ENCODE measurements at places on chromosomes 1 and 21.

DNA sequence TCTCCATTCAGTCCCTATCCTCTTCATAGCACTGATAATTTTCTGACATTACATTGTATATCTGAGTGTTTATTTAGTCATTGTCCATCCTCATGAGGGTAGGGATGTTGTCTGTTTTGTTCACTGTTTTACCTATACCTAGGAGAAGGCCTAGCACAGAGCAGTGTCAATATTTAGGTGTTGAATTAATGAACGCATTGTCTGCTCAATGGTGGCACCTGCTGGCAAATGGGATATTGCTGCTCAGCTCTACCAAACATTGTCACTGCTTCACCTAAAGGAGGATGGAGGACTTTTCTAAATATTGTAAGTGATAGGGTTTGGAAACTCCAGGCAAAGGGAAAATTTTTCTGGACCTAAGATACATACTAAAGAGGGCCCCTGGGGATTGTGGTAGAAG is 243.9 kb downstream of the RRAGC start:
- peak; percentile 19 for DNase-seq

GRCh38 chr1:1221887-1222574 is 8.1 kb upstream of the TNFRSF4 start:
- DNase-seq: no peak

DNA sequence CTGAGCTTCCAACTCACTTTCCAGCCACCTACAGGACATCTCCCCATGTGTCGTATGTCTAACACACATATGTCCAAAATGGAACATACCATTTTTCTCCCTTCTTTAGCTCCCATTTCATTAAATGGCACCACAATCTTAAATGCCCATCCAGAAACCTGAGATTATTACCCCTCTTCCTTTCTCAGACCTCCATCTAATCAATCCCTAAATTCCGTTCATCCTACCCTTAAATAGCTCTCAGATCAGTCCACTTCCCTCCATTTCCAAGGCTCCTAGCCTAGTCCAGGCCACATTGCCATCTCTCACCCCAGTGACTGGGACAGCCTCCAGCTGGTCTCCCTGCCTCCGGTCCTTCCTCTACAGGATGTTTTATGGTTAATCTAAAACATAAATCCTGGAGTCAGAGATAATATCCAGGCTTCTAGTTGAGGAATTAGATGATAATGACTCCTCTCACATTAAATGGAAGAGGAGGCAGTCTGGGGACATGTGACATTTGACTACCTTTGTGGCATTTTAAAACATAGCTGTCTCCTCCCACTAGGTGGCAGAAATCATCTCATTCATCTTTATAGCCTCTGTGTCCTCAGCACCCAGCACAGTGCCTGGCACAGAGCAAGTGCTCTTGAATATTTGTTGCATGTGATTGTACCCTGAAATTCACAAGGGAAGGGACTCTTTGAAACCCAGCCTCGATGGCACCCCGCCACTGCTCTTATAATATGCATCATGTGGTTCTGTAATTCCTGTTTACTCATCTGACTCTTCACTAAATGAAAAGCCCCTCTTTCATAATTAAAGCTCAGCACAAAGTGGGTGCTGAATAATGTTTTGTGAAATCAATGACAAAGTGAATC is 102.3 kb downstream of the TMEM53 start:
- peak; percentile 40 for DNase-seq

GRCh38 chr1:210917560-210918169 is 216.3 kb downstream of the KCNH1 start:
- no peak for DNase-seq

GRCh38 chr1:153608089-153608682 is 4.8 kb downstream of the S100A16 start:
- DNase-seq: no peak

GRCh38 chr1:163085904-163086268 is 16.7 kb downstream of the RGS4 start:
- no peak for DNase-seq

DNA sequence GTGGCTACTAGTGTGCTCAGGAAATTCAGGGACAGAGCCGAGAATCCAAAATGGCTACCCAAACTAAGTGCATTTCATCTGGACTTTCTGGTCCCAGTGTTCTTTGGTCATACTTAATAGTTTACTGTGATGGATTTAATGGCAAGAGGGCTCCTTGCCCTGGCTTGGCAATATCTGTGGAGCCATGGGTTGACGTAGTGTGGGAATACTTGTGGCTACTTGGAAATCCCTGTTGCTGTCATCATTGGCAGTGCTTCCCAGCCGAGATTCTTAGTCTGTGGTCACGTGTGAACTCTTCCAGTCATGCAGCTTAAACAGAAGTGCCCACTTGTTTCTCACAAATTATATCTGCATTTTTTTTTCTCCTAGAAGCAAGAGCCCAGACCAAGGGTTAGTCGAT is 198.9 kb downstream of the HS2ST1 start:
- no peak for DNase-seq

- no peak for DNase-seq
Observed at GRCh38 chr1:53620061-53620855, 118.7 kb downstream of the GLIS1 start.

DNA sequence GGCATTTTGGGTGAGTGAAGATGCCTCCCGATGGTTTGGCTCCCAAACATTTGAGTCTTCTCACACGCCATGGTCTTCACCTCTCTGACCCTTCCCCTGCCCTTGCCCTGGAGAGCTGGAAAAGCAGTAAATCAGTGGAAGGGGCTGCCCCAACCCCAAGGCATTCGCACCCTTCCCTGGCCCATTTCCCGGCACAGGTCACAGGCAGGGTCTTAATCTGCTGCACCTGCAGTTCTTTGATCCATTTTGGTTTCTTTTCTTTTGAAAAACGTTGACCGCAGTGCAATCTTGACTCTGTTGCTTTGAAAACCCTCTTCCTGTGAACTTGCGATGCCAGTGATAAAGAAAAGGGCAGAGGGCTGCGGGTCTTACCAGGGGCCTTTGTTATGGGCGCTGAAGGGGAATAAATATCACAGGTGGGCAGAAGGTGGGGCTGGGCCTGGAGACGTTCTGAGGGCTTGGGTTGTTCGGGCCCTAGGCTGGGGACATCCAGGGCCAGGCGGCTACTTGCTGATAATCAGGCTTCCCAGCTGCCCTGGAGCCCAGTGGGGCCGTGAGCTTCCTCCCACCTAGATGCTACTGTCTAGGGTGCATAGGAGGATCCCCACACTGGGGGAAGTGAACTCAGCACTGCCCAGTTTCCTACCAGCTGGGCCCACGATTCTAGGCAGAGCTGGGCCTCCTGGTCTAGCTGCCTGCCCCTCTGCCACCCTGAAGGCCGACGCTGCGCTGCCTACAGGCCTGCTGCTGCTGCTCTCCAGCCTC is 38.6 kb upstream of the EPS8L3 start:
- no peak for DNase-seq

GRCh38 chr1:17359808-17360207 is 12.2 kb upstream of the PADI6 start:
- no peak for DNase-seq

DNA sequence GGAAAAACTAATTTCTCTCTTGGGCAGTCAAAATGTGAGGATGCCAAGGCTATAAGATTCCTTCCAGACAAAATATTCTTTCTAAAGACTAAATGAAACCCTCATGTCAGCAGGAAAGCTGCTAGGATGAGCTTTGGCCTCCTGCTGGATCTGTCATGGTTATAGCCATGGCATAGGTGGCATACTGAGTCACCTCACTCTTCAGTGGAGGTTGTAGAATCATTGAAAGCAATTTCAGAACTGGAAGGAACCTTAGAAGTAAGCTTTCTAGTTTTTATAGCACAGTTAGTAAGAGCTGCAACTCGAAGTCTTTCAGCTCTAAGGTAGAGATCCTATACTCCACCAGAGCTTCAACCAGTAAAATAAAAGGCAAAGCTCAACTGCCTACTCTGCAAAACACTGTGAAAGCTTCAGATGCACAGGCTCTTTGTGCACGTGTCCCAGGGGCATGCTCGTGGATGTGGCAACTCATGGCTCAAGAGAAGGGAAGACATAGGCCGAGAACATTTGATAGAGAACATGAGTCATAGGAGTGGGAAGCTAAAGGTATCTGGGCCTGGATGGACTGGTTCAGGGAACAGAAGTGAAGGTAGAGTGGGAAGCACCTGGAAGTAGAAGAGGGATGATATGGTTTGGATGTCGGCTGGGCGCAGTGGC is 5.8 kb downstream of the AVPR1B start:
- peak; percentile 85 for DNase-seq

DNA sequence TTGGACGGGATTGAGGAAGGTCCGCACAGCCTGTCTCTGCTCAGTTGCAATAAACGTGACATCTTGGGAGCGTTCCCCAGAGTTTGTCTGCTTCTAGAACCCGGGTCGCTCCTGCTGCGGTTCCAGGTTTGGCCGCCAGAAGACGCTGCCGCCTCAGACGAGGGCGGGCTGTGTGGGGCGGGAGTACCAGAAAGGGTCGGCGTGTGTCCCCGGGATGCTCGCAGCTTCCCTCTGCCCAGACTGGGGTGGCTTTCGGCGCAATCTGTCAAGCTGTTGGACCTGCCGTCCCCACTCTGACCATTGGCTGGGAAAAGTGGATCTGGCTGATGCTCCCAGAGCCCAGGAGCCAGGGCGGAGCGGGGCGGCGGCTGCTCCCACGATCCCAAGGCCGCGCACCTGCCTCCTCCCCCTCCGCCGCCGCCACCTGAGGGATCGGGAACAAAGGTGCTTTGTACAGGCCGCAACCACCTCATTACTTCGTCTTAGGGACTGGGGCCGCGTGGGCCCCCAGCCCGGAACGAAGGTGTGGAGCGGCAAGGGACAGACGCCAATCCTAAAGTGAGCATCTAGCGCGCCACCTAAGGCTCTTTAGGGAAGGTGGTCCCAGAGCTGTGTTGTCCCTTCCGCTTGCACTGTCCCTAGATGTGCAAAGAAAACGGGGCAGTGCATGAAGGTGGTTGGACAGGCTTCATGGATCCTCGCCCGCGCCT is 683 bp upstream of the EFNA4 start:
- no peak for DNase-seq
